ENCODE measurements at places on chromosomes 7 and 10.
A peak's percentile ranks its signal among the peaks of the same experiment; 100 is the strongest.

GRCh38 chr10:77872151-77872946 lies 54.2 kb downstream of the DLG5 start:
- peak; percentile 89 for DNase-seq

DNA sequence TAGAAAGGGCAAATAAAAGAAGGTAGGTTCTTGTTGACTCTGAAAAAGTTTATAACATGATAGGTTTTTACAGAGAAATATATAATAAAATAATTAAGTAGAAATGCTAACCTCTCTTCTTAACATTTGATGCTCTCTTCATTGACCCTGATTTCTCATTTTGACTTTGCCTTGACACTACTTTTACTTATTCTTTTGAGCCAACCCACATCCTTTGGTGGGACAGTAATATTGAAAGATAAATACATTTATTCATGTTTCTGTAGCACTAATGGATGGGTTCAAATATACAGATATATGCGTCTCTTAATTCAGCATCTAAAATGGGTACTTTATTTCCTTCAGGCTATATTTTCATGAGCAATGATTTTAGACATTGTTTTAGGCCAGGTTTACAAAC lies 34.4 kb downstream of the DDC start:
- DNase-seq: no peak

DNA sequence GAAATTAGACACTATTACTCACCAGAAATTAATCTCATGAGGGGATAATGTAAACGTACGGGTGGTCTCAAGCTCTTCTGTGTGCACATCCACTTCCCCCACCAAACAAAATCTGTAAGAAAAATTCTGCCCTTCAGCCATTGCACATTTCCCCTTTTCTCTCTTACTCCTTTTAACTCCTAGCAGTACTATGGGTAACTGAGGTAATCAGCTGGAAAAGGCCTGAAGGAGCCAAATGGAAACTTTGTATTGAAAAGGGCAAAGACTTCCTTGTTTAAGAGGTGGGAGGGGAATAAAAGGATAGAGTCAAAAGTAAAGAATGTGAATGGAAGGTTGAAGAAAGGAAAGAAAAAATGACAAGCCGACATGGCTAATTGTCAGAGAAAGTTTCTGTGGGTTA lies 273.8 kb downstream of the RNLS start:
- no peak for DNase-seq

DNA sequence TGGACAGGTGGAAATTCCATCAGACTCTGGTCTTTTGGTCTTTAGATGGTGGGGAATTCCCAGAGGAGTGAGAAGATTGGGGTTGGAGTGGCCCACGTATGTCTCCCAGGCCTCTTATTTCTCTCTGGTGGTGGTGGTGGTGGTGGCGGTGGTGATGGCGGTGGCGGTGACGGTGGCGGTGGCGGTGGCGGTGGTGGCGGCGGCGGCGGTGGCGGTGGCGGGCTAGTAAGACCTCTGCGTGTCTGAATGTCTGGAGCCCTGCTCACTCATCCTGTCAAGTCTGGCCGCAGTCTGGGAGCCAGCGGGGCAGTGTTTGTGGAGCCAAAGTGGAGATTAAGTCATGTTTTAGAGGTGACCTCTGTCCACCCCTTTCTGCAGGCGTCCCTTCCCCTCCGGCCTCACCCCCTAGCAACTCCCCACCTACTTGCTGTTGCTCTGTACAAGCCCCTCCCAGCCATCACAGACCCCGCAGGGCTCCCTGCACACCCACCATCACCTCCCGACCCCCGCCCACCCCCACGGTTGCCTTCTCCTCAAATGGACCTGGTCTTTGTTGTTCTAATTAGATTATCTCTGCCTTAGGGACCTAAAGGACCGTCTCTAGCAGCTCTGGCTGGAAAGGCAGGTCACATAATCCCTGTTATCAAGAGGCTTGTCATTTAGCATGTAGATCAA lies 165.0 kb upstream of the TBX20 start:
- no peak for DNase-seq

GRCh38 chr10:132065491-132066105 lies at the start of gene JAKMIP3:
Gene JAKMIP3, plus strand, starts transcription at chr10:132065946. Its CDS starts 38,863 bp downstream, at chr10:132104809.
- peak; percentile 78 for DNase-seq

DNA sequence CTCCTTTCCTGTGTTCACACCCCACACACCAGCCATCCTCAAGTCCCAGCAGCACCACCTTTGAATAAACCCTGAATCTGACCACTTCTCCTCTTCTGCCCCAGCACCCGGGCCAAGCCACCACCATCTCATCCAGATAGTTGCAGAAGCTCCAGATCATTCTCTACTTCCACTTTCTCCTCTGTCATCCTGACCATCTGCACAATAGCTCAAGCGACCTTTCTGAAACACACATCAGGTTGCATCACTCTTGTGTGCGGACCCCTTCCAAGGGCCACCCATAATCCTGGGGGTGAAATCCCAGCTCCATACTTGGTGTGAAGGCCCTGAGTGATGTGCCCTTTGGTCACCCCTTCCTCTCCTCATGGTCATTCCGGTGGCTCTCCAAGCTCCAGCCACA lies 187.4 kb upstream of the GALNT17 start:
- DNase-seq: no peak
